ENCODE measurements at places on chromosomes 1 and 21. TPM values are rescaled to one million over a fixed set of nuclear protein-coding genes. Genes with fewer than 3 reads are reported as not detected.

The FCRL2 gene
- 0.47 TPM for total RNA-seq

DNA sequence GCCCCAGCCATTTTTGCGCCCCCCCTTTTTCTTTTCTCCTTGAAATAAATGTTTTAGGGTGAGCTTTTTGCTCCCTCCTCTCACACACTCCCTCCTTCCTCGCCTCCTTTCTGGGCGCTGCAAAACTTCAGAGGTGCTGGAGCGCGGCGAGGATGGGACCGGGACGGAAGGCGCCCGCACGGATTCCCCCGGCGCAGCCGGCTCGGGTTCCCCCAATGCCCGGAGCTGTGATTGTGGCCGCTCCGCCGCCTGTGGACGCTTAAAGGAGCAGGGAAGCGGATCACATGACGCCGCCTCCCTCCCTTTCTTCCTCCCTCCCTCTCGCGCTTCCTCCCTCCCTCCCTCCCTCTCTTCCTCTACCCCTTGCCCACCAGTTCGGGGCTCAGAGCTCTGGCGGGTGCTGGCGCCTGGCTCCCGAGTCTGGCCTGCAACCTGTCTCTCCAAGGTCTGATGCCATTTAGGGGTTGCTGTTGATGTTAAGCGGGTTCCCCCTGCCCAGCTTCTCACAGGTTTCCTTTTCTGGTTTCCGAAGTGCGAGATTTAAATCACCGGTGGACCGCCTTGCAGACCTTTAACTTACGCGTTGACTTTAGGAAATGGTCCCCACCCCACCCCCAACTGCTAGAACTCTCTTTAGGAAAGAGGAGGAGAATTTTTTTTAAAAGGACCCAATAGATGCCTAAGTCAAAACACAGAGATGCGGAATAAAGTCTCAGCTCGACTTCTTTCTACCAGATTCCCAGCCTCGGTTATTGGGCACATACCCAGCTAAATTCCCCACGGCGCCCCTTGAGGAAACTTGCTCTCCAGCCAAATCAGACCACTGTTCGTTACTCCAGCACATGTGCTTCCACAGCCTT lies at the start of gene WLS:
Gene WLS (minus strand): TSS at position 235 of the 860 bp plus-strand sequence. CDS start 224 bp downstream, at position 11.
- no peak for DNase-seq
- H3K4me3 ChIP-seq = peak within 1 kb of the TSS; percentile 48
- no peaks in the 10 kb centered on the region for H3K27me3 ChIP-seq
- H3K4me1 ChIP-seq = no peaks in the 10 kb centered on the region

- H3K27me3 ChIP-seq = no peaks in the 10 kb centered on the region
- DNase-seq = no peak
- no peaks in the 10 kb centered on the region for H3K36me3 ChIP-seq
- H3K4me1 ChIP-seq = no peaks in the 10 kb centered on the region
- no peak overlapping the region for H3K4me3 ChIP-seq
Measured at GRCh38 chr1:208551633-208552320, 307.6 kb upstream of the PLXNA2 start.

DNA sequence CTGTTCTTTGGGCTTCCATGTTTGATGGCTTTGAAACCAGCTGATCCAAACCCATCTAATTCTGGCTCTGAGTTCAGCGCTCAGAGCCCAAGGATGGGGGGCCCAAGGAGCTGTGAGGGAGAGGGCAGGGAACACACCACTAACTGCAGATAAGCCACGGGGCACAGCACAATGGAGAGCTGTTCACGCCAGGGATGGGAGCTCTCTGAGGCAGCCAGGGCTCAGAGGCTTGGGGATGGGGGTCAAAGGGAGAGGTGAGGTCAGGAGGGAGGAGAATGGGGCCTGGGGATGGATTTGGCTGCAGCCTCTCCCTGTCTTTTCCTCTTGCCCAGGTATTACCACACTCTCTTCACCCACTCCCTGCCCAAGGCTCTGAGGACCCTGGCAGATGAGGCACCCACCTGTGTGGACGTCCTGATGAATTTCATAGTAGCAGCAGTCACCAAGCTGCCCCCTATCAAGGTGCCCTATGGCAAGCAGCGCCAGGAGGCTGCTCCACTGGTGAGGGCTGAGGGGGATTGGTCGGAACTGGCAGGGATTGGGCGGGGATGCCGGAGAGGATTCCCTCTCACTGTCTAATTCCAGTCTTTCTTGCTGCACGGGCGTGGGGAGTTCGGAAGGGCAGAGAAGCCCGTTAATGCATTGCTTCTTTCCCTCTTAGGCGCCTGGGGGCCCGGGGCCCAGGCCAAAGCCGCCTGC lies 11.3 kb downstream of the SLC30A2 start:
- peak overlapping the region; percentile 85 for H3K27ac ChIP-seq
- no peak for DNase-seq
- H3K27me3 ChIP-seq = no peaks in the 10 kb centered on the region
- H3K4me1 ChIP-seq = peaks cover 8% of the 10 kb centered on the region
- peak overlapping the region; percentile 61 for H3K4me3 ChIP-seq

The CASZ1 gene
- 117 TPM for total RNA-seq

DNA sequence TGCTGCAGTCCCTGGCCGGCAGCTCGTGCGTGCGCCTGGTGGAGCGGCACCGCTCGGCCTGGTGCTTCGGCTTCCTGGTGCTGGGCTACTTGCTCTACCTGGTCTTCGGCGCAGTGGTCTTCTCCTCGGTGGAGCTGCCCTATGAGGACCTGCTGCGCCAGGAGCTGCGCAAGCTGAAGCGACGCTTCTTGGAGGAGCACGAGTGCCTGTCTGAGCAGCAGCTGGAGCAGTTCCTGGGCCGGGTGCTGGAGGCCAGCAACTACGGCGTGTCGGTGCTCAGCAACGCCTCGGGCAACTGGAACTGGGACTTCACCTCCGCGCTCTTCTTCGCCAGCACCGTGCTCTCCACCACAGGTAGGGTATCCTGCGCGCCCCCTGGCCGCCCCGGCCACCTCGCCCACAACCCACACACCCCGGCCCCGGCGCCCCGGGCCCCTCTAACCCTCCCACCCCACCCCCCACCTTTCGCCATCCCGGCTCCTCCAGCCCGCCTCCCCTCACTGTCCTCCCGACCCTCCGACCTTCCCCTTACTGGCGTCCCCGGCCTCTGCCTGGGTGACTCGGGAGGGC lies 352 bp downstream of the KCNK1 start:
- H3K27ac ChIP-seq = peak overlapping the region; percentile 76
- peak overlapping the region; percentile 46 for H3K4me3 ChIP-seq
- no peak for DNase-seq
- no peaks in the 10 kb centered on the region for H3K36me3 ChIP-seq
- H3K27me3 ChIP-seq = no peaks in the 10 kb centered on the region

The TMEM54 gene
- total RNA-seq = 527 TPM

- no peak overlapping the region for H3K4me3 ChIP-seq
- H3K4me1 ChIP-seq = no peaks in the 10 kb centered on the region
- no peaks in the 10 kb centered on the region for H3K27me3 ChIP-seq
- no peaks in the 10 kb centered on the region for H3K36me3 ChIP-seq
Measured at GRCh38 chr1:245652660-245653427, 498.1 kb downstream of the KIF26B start.

The LMOD1 gene
- total RNA-seq = 70.1 TPM

DNA sequence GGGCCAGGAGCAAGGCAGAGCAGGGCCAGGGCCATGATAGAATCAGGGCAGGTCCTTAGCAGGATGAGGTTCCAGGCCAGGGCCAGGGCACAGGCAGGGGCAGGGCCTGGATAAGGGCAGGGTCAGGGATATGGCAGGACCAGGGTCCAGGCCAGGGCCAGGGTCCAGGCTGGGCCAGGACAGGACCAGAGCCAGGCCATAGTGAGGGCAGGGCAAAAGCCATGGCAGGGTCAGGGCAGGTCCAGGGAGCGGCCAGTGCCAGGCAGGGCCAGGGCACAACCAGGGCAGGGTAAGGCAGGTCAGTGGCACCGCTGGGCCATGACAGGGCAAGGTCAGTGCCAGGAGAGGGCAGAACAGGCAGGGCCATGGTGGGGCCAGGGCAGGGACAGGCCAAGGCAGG lies 152.2 kb downstream of the LIPI start:
- no peak overlapping the region for H3K27ac ChIP-seq
- no peaks in the 10 kb centered on the region for H3K27me3 ChIP-seq
- no peaks in the 10 kb centered on the region for H3K36me3 ChIP-seq
- H3K4me1 ChIP-seq = no peaks in the 10 kb centered on the region
- H3K4me3 ChIP-seq = no peak overlapping the region
- no peak for DNase-seq

DNA sequence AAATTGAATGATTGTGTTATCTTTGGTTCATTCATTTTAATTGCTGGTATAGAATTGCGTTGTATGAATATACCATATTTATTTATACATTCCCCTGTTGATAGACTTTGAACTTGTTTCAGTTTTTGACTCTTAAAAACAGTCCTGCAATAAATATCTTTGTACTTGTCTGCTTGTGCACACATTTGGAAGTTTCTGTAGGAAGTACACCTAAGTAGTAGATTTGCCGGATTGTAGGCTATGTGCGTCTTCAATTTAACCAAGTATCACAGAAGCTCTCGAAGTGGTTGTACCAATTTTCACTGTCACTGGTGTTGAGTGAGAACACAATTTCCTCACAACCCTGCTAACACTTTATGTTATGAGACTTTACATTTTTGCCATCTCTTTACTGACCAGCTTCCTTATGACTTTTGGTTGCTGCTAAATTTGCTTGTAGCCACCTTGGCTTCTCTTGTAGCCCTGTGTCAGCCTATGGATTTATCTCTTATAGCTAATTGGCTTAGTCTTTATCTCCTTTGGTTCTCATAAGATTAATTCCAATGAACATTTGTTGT lies 2.2 kb downstream of the TTC3 start:
- H3K36me3 ChIP-seq = no peaks in the 10 kb centered on the region
- H3K4me3 ChIP-seq = no peak overlapping the region
- no peak for DNase-seq
- no peaks in the 10 kb centered on the region for H3K27me3 ChIP-seq
- H3K27ac ChIP-seq = no peak overlapping the region

The ZBTB8B gene
- not detected for total RNA-seq

DNA sequence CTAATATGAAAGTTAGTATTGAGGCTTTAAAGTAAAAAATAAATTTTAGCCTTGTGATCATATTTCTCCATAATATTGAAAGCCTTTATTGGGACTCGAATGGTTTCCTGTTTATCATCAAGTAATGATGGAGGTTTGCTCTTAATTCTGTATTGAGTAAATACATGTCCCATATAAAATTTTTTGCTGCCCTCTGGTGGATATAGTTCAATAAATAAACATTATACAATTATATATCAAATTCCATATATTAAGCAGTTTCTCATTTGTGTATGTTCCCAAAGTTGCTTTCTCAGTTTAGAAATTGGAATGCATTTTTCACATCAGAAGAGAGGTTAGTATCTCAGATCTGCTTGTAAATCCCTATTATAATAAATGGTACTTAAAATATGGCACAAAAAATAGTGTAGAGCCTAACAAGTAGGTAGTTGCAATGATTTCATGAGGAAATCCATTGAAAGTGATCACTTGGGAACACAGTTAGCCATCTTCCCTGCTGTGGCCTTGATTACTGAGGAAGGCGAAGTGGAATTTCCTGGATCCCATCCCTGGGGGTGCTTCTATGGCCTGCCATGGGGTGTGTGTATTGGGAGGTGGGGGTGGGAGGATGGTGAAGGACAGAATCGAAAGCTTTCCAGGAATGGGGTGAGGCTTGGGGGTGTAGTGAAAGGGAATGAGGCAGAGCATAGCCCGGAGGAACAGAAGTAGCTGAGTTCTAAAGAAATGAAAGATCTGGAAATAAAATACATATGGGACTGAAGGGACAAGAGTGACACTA lies 84.1 kb upstream of the C21orf91 start:
- no peak overlapping the region for H3K4me3 ChIP-seq
- H3K4me1 ChIP-seq = no peaks in the 10 kb centered on the region
- DNase-seq = no peak
- H3K27ac ChIP-seq = no peak overlapping the region
- H3K27me3 ChIP-seq = no peaks in the 10 kb centered on the region
- no peaks in the 10 kb centered on the region for H3K36me3 ChIP-seq

The SPRR1A gene
- total RNA-seq = not detected

DNA sequence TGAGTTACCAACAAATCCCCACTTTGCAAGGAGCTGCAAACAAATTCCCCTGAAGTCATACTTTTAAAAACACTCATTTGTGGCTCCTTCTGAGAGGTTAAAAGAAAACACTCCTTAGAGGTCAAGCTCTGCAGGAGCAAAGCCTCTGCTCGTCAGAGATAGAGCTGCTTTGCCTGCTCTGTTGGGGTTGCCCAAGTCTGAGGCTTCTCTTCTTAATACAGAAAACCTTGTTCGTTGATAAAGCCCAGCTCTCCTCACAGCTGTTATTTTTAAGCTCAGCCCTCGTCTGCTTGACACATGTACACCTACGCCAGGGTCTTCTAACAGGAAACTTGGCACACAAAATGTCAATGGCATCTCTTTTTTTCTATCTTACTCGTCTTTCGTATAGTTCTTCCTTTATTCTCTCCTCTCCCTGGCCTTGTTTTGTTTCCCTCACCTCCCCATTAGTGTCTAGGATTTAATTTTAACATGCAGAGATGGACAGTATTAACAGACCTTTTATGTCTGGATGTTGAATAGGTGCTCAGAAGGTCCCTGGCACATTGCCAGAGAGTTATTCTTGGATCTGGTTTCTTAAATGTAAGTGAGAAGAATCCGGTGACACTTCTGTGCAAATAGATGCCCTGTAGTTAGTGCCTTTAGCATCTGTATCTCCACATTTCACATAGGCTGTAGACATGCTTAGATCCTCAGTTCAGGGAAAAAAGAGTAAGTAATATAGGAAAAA lies 86.0 kb downstream of the LRRC53 start:
- DNase-seq = no peak
- no peak overlapping the region for H3K27ac ChIP-seq
- no peaks in the 10 kb centered on the region for H3K27me3 ChIP-seq
- no peaks in the 10 kb centered on the region for H3K4me1 ChIP-seq

DNA sequence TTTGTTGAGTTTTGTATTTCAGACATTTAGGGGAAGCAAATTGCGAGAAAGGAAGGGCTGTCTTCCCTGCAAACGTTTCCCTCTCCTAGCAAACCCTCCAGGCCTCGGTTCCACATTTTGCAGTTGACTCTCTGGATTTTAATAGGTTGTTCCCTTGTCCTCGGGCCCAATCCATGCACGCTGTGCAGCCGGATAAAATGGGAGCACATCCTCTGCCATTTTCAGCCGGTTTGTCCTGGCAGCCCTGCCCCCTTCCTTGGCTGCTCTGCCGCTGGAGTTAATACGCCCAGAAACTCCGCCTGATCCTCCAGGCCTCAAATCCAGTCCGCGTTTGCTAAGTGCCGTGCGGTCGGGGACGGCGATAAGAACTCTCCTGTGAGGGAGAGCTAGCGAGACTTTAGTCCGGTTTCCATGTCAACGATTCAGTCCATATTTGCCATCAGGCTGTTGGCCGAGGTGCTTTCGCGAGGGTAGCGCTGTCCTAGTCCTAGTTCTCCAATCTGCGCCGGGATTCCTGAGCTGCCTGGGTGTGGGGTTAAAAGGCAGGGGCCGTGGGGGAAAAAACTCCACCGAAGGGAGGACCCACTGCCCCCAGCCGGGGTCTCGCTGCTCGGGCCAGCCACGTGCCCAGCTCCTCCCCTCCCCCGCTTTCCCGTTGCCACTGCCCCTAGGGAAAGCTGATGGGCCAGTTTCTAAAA lies 2.9 kb upstream of the ARID1A start:
- peak overlapping the region; percentile 53 for H3K4me3 ChIP-seq
- no peaks in the 10 kb centered on the region for H3K36me3 ChIP-seq
- DNase-seq = peak; percentile 95
- no peaks in the 10 kb centered on the region for H3K27me3 ChIP-seq
- peak overlapping the region; percentile 100 for H3K27ac ChIP-seq
- no peaks in the 10 kb centered on the region for H3K4me1 ChIP-seq

GRCh38 chr1:214632091-214632490 lies 29.1 kb downstream of the CENPF start:
- no peaks in the 10 kb centered on the region for H3K4me1 ChIP-seq
- no peak overlapping the region for H3K4me3 ChIP-seq
- no peaks in the 10 kb centered on the region for H3K27me3 ChIP-seq
- peak; percentile 40 for DNase-seq

The COL11A1 gene
- total RNA-seq = not detected

- H3K4me3 ChIP-seq = no peak overlapping the region
- no peak overlapping the region for H3K27ac ChIP-seq
- H3K27me3 ChIP-seq = no peaks in the 10 kb centered on the region
- DNase-seq = no peak
Measured at GRCh38 chr1:239538239-239538988, 152.0 kb downstream of the CHRM3 start.

The ADAMTS1 gene
- 150 TPM for total RNA-seq
